ENCODE measurements at places on chromosomes 11 and 22. TPM values are rescaled to one million over a fixed set of nuclear protein-coding genes. Genes with fewer than 3 reads are reported as not detected.

DNA sequence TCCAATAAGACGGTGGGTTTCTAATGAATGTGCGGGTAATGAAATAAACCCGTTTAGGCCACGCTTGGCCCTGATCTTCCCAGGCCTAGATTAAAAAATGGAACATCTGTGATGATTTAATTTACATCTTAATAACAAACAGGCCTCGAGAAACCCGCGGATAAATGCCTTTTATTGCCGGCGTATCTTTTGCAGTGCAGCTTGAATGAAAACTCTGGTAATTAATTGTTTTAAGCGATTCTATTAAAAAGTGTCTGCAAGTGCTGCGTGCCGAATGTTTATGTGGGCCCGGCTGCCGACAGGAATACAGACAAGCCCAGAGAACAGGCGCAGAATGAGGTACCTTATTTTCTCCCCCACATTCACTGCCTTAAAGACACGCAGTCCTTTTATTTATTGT, 420.7 kb downstream of the MN1 start:
- DNase-seq: no peak

DNA sequence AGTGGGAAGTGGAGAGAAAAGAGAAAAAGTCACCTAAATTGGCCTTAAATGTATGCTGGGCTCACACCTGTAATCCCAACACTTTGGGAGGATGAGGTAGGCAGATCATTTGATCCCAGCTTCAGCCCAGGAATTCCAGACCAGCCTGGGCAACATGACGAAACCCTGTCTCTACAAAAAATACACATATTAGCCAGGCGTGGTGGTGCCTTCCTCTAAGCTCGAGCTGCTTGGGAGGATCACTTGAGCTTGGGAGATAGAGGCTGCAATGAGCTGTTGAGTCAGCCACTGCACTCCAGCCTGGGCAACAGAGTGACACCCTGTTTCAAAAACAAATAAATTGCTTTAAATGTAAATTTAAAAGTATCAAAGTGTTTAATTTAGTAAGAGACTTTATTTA, 3.9 kb downstream of the CBL start:
- DNase-seq: no peak

- DNase-seq: peak; percentile 70
Observed at GRCh38 chr22:43993072-43993760, 30.9 kb upstream of the PARVB start.

ABCG4 gene
- 0.13 TPM for total RNA-seq

DENND5A gene
- 65.1 TPM for total RNA-seq

P4HA3 gene
- total RNA-seq: 3.0 TPM

DNA sequence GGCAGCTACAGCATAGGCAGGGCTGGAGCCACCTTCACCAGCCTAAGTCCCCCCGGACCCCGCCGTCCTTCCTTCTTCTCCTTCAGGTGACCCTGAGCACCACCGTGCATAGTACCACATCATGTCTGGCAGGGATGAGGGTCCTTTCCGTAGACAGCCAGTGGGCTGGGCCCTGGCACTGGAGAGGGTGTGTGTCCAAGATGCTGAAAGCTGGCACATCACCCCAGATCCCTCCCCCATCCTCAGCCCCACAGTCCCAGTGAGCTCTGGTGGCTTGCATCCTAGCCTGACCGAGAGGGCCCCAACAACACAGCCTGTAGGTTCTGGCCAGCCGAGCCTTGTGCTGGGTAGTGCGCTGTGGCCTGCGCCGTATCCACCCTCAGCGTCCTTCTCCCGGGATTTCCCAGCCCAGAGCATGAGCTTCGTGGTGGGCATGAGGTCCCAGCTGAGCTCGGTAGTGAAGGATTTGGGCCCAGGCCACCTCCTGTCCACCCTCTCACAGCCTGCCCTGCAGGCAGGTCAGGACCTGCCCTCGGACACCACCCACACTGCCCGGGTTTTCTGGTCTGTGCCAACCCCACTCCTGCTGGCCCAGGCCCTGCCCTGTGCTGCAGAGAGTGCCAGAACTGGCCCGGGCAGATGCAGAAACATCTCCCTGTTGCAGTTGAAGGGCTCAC, 1124.3 kb downstream of the BRD1 start:
- DNase-seq: no peak

DNA sequence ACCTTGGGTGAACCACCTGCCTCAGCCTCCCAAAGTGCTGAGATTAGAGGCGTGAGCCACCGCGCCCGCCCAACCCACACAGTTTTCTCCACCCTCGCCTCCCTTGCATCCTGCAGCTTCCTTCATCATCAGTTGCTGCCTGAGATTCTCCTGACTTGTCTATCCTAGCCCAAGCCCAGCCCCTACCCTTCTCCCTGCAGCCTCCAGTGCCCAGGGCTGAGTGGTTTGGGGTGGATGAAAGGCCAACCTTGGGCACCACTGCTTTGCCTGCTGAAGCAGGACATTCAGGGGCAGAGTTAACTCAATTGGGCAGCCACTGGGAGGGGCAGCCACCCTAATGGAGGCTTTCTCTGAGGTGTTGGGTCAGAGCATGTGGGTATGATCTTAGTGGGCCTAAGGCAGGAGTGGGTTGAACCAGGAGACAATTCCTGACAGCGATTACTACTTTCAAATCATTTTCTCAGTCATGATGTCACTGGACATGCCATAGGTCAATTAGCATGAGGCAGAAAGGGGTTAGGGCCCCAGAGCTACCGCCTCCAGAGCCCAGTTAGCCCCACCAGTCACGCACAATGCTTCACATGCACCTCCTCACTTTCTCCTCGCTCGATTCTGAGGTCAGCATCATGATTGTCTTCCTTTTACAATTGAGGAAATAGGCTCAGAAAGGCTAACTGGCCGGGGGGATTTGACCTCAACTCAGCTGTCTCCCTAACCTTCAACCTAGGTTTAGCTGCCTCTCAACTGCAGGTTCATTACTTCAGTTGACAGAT, 1.0 kb upstream of the FKBP2 start:
- DNase-seq: peak; percentile 74

POLR3H gene
- total RNA-seq: 13.2 TPM

GRCh38 chr22:42347281-42347824, 76.9 kb upstream of the TCF20 start:
- DNase-seq: no peak

C11orf91 gene
- not detected for total RNA-seq

- DNase-seq: no peak
Observed at GRCh38 chr11:45152740-45153595, 6.5 kb downstream of the PRDM11 start.

OVCH2 gene
- total RNA-seq: not detected

GRCh38 chr11:60118338-60118737, 29.9 kb downstream of the MS4A2 start:
- DNase-seq: no peak

- DNase-seq: no peak
Observed at GRCh38 chr11:2449548-2450320, 4.9 kb downstream of the KCNQ1 start.

All from muscle of leg (tissue), 16 donors.